ENCODE measurements at places on chromosomes 1 and 21. TPM values are rescaled to one million over a fixed set of nuclear protein-coding genes. Genes with fewer than 3 reads are reported as not detected.

Gene THEM5
- total RNA-seq: not detected

Gene MRPL9
- 91.5 TPM for total RNA-seq

Gene TMEM82
- total RNA-seq: not detected

Gene MTHFR
- 21.6 TPM for total RNA-seq

Gene LCE6A
- not detected for total RNA-seq

Gene KIF21B
- total RNA-seq: 0.32 TPM

Gene SPATA17
- 0.86 TPM for total RNA-seq

Gene HHIPL2
- not detected for total RNA-seq

Gene KIF2C
- 26.8 TPM for total RNA-seq

Gene LY9
- not detected for total RNA-seq

Gene NHLH1
- not detected for total RNA-seq

Gene COL6A2
- 812 TPM for total RNA-seq

Gene ANGPTL3
- total RNA-seq: not detected

Gene PTCH2
- 0.32 TPM for total RNA-seq

Gene TRIM46
- 6.5 TPM for total RNA-seq

Gene REN
- 4.3 TPM for total RNA-seq

Gene CGN
- not detected for total RNA-seq

Gene LORICRIN
- not detected for total RNA-seq

Gene CLEC20A
- not detected for total RNA-seq

Gene RUSC1
- total RNA-seq: 18.4 TPM

Gene FAM72D
- 0.43 TPM for total RNA-seq

Gene FMO2
- 1.7 TPM for total RNA-seq

Gene SLAMF6
- not detected for total RNA-seq

Gene CHRM3
- under 0.01 TPM for total RNA-seq

Gene TRIM58
- total RNA-seq: 0.97 TPM

Gene CORT
- not detected for total RNA-seq

Gene ORC1
- total RNA-seq: 5.2 TPM

Gene LCE2A
- total RNA-seq: 0.43 TPM

Gene FAM78B
- total RNA-seq: not detected

Gene PTGS2
- 3.0 TPM for total RNA-seq

Gene AADACL3
- total RNA-seq: not detected

Gene FMN2
- total RNA-seq: 35.0 TPM

Gene C1orf185
- total RNA-seq: not detected
